ENCODE measurements at places on chromosomes 13 and 19.

GRCh38 chr19:32208060-32208459 lies 137.3 kb upstream of the ZNF507 start:
- no peak for DNase-seq

- no peak for DNase-seq
Observed at GRCh38 chr13:32456591-32456990, 28.7 kb upstream of the N4BP2L1 start.

GRCh38 chr13:21033856-21034602 lies 27.4 kb downstream of the LATS2 start:
- DNase-seq = no peak

- no peak for DNase-seq
Observed at GRCh38 chr19:58392945-58393724, 2.3 kb upstream of the RNF225 start.

DNA sequence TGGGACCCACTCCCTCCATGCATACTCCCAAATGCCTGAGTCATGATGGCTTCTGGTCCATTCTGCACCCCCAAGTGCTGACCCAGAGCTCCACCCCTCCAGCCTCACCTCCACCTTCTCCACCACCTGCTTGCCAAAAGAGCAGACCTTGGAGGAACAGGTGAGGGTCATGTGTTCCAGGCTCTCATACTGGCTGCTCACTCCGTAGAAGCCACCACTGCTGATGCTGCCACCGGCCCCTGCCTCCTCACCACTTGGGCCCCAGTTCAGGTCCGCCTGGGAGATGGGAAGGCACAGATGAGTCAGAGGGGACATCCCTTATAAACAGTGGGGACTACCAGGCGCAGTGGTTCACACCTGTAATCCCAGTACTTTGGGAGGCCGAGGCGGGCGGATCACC lies 7.9 kb downstream of the CD37 start:
- DNase-seq = no peak

GRCh38 chr19:51531349-51532315 lies at the start of gene SIGLEC6:
TSS of gene SIGLEC6 (minus strand) at chr19:51531670. CDS start at chr19:51531648, 22 bp downstream.
- DNase-seq = peak; percentile 40

DNA sequence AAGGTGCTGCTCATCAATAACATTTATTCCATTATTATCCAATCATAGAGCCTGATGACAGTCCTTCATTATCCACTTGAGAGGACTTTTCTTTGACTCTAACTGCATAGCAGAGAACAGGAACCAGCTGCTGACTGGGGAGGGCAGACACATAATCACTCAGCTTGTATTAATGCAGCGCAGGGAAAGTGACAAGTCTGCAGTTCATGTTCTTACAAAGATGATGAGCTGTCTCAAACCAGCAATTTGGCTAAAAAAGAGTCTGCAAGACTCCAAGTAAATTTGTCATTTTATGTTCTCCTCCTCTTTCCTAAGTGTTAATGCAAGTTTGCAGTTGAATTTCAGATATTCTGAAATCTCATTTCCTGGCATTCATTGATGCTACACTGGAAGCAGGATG lies 40.0 kb upstream of the CBY2 start:
- DNase-seq = no peak

DNA sequence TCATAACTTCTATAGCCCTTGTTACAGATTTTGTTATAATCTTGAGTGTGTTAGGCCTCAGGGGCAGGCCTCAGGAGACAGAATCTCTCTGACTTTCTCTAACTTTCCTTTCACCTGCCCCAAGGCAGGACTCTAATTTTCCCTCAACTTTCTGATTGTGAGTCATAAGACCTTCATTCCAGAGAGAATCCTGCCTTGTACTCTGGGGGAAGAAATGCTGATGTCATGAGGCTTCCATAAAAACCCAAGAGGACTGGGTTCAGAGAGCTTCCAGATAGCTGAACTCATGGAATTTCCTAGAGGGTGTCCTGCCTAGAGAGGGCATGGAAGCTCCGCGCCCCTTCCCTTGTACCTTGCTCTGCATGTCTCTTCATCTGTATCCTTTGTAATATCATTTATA lies 5.3 kb upstream of the KBTBD6 start:
- no peak for DNase-seq

GRCh38 chr13:80962855-80963254 lies 621.9 kb upstream of the SPRY2 start:
- DNase-seq = no peak

DNA sequence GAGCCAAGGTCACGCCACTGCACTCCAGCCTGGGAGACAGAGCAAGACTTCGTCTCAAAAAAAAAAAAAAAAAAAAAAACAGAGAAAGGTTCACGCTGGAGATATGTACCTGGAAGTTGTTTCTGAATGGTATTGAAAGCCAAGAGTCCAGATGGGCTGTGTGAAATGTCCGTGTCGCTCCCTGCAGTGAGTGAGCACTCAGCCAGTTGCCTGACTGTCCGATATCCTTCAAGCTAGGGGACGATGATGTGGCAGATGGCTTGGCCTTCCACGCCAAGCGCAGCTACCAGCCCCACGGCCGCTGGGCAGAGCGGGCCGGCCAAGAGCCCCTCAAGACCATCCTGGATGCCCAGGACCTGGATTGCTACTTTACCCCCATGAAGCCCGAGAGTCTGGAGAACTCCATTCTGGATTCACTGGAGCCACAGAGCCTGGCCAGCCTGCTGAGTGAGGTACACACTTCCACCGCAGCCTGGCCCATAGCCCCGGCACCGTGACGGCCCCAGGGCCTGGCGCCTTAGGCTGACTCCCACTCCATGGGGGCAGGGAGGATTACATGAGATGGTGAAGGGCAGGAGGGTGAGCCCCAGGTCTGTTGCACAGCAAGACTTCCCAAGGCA lies 11.7 kb upstream of the OVOL3 start:
- DNase-seq = no peak

- DNase-seq = no peak
Observed at GRCh38 chr13:100984085-100984705, 309.6 kb upstream of the TMTC4 start.

DNA sequence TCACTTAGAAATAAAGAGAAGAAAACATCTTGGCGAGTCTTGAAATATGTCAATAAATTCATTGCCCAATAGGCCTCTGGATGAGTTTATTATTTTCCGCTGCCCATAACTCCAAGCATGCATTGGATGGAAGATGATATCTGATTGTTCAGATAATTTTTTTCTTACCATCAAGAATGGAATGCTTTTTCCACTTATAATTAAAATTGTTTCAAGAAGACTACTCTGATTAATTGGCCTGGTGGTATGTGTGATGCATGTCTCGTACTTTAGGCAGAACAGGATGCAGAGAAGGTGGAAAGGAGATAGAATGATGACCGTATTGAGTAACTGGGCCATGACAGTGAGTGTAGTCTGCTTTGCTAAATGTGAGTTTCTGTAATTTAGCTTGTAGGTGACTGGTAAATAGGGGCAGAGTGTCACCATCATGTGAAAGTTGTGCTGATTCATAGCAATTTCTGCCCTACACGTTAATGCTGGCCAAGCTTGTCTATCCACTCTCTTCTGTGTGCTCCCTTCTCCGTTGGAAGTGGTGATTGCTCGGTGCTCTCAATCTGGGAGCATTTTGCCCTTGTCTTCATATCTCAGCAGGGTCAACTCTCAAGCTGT lies 13.5 kb upstream of the SPATA13 start:
- no peak for DNase-seq

DNA sequence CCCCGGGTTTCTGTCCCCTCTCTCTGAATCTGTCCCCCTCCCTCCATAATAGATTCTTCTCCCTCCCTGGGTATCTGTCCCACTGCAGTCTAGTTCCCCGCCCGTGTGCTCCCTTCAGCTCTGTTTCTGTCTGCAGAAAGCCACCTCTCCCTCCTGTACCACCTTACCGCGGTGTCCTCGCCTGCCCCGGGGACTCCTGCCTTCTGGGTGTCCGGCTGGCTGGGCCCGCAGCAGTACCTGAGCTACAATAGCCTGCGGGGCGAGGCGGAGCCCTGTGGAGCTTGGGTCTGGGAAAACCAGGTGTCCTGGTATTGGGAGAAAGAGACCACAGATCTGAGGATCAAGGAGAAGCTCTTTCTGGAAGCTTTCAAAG lies 1.3 kb downstream of the FCGRT start:
- DNase-seq = no peak

GRCh38 chr13:92158346-92158745 lies 759.9 kb downstream of the GPC5 start:
- no peak for DNase-seq

DNA sequence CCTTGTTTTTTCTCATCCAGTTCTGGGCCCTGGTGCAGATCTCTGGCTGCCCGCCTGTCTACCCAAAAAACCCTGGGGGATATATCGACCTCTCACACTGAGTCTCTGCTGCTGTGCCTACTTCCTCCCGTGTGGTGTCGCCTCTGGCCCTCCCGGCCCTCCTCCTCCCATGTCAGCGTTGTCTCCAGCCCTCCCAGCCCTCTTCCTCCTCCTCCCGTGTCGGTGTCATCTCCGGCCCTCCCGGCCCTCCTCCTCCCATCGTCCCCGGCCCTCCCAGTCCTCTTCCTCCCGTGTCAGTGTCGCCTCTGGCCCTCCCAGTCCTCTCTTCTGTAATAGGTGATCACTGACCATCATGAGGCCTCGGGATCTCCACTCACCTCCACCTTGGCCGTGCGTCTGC lies 81.8 kb downstream of the GPR12 start:
- DNase-seq = no peak

DNA sequence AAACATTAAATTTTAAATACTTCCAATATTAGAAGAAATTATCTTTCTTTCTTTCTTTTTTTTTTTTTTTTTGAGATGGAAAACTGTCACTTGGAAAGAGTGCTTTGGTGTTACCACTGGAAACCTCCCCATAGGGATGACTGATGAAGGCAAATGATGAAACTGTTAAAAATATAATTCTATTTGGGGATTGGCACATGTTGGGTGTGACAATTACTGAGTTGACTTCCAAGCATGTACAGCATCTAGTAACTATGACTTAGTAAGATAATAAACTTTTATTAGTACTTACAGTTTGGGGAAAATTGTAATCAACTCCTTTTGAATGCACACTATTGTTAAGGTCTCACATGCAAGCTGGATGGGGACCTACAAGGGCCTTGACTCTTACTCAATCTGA lies 592.5 kb downstream of the KCTD12 start:
- DNase-seq = no peak

DNA sequence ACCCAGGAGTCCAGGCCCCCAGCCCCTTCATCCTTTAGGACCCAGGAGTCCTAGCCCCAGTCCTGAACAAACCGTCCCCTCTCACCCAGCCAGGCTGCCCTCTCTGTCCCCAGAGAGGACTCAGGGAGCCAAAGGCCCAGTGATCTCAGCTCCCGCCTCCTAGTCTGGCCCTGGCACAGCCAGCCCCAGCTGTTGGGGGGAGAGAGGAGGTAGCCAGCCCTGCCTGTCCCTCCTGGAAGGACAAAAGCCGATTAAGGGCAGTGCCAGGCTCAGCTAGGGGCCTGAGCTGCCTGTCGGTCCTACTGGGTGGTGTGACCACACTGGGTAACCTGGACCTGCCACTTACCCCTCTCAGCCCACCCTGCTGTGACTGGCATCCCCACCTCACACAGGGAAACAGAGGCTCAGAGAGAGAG lies 14.5 kb downstream of the LIPE start:
- no peak for DNase-seq

- DNase-seq = no peak
Observed at GRCh38 chr13:91609353-91609752, 210.9 kb downstream of the GPC5 start.

- DNase-seq = no peak
Observed at GRCh38 chr19:58568453-58569130, 4.5 kb downstream of the MZF1 start.

GRCh38 chr13:26653310-26653709 lies 95.8 kb downstream of the WASF3 start:
- no peak for DNase-seq

- DNase-seq = no peak
Observed at GRCh38 chr13:59710996-59711701, 452.6 kb downstream of the DIAPH3 start.

DNA sequence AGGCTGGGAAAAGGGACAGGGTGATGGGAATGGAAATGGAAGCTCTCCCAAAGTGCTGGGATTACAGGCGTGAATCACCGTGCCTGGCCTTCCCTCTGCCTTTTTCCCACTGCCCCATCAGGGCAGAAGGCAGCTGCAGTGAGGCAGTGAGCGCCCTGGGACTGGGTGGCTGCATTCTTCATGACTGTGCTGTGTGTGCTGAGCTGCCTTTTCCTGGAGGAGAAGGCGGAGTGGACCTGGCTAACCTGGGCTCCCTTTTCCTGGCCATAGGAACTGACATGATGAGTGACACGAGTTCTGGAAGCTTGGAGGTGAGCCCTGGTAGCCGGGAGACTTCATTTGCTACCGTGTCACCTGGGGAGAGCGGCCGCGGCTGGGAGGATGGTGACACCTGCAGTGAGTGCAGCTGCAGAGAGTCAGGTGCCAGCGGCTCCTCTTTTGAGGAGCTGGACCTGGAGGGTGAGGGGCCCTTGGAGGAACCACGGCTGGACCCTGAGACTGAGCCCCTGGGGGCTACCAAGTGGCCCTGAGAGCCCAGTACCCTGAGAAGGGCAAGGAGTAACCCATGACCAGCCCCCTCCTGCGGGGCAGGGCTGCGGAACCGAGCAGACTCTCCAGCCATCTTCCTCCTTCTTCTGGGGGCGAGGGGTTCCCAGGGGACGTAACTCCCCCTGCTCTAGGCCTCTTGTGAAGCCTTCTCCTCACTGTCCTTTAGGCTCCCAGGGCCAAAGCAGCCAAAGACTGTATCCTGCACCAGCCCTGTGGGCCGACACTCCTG lies 26.3 kb upstream of the ZNF492 start:
- no peak for DNase-seq

- DNase-seq = no peak
Observed at GRCh38 chr13:77184455-77184854, 142.4 kb downstream of the MYCBP2 start.

GRCh38 chr19:8127311-8127710 lies 22.1 kb downstream of the FBN3 start:
- DNase-seq = no peak

GRCh38 chr19:43446746-43447489 lies 18.5 kb downstream of the LYPD3 start:
- DNase-seq = peak; percentile 46

DNA sequence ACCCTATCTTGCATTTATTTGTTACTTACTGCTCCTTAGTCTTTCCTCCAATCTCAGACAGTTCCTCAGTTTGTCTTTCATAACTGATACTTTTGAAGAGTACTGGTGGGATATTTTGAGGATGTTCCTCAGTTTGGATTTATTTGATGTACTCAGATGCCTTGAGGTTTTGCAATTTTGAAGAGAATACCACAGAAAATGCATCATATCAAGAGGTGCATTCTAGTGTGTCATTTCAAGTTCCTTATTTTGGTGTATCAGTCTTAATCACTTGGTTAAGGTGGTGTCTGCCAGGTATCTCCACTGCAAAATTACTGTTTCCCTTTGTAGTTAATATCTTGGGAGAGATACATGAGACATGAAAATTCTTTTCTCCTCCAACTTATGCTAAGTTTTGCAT lies 75.1 kb downstream of the URI1 start:
- DNase-seq = no peak

- no peak for DNase-seq
Observed at GRCh38 chr13:25213715-25214114, 41.6 kb upstream of the AMER2 start.

- DNase-seq = no peak
Observed at GRCh38 chr13:33376212-33376611, 90.7 kb upstream of the STARD13 start.
